T-helper 17 cell (primary cell): ENCODE measurements at places on chromosomes 1 and 21.

- no peak for DNase-seq
Measured at GRCh38 chr1:245375789-245376460, 221.1 kb downstream of the KIF26B start.

- no peak for DNase-seq
Measured at GRCh38 chr1:42144711-42145388, 8.4 kb upstream of the GUCA2B start.

GRCh38 chr1:205044741-205045140 is 1.7 kb downstream of the CNTN2 start:
- no peak for DNase-seq

DNA sequence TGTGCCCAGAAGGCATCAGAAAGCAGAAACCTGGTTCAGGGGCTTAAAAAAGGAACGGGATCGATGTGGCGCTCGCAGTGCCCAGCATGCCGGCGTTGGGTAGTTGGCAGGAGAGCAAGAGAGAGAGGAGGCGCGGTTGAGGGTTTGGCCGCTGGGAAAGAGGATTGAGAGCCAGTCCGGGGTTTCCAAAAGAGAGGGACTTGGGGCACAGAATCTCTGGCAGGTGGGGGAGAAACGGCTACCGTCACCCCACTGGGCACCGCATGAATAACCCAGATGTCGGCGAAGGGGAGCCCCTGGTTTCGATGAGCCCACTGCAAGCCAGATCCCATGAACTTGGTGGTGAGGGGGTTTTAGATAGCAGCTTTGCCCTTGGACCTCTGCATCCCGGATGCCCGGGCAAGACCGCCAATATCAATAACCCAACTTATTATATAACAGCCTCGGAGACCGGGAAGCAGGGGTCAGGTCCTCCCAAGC is 60.4 kb upstream of the ACOT11 start:
- DNase-seq: no peak

DNA sequence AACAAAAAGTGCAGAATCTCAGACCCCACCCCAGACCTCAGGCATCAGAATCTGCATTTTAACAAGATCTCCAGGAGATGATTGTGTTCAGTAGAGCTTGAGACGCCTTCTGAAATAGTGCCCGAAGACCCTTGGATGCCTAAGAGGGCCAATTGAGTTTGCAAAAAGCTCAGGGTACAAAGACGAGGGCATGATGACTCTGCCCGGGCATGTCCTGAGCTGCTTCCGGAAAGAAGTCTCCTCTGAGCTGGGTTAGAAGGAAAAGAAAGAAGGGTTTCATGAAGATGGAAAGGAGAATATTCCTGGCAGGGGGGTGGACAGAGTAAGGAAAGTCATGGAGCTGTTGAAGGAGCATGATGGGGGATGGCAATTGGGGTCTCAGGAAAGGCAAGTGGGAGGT is 246.1 kb upstream of the TMEM51 start:
- no peak for DNase-seq

DNA sequence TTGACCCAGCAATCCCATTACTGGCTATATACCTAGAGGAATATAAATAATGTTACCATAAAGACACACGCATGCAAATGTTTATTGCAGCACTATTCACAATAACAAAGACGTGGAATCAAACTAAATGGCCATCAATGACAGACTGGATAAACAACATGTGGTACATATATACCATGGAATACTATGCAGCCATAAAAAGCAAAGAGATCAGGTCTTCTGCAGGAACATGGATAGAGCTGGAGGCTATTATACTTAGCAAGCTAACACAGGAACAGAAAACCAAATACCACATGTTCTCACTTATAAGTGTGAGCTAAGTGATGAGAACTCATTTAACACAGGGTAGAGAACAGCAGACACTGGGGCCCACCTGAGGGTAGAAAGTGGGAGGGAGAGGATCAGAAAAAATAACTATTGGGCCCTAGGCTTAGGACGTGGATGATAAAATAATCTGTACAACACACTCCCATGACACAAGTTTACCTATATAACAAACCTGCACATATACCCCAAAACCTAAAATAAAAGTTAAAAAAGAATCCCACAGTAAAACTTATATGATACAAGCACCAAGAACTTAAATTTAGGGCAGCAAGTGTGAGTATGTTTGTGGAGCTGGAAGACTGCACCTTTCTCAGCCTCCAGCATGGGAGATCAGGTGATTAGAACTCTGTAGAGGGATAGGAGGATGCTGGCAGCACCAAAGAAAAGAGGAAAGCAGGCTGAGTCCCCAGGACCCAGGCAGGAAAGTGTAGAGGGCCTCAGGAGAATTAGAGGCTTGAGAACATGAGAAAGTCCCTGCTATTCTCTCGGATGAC is 320.8 kb upstream of the USP24 start:
- DNase-seq: no peak

GRCh38 chr21:33539616-33540015 is 2.3 kb downstream of the GART start:
- DNase-seq: no peak

GRCh38 chr1:165842023-165842670 is 14.7 kb downstream of the UCK2 start:
- DNase-seq: no peak

- no peak for DNase-seq
Measured at GRCh38 chr1:159179906-159180305, 8.5 kb downstream of the CADM3 start.

- no peak for DNase-seq
Measured at GRCh38 chr1:190474650-190475211, 2.9 kb downstream of the BRINP3 start.

- DNase-seq: no peak
Measured at GRCh38 chr1:235325854-235326253, 2.1 kb downstream of the ARID4B start.

DNA sequence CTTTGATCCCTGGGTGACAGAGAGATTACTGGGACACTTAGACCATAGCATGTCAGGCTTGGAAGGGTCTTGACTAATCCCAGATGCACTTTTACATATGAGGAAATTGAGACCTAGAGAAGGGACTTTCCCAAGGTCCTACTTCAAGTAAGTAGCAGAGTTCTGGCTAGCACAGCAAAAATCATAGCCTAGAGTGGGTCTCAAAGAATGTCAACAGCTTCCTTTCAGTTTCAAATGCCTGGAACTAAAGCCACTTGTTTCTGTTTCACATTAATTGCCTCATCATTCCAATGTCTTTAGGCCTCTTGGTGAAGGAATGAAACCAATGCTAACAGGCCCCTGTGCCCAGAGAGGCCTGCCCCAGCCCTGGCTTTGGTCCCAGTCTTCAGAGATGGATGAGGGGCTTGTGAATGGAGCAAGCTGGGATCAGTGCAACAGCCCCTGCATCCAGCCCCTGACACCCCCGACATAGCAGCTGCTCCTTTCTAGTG is 26.6 kb downstream of the ATF3 start:
- no peak for DNase-seq

- no peak for DNase-seq
Measured at GRCh38 chr21:37208741-37209225, 58.4 kb downstream of the VPS26C start.

GRCh38 chr1:12426030-12426429 is 192.0 kb downstream of the DHRS3 start:
- DNase-seq: no peak

DNA sequence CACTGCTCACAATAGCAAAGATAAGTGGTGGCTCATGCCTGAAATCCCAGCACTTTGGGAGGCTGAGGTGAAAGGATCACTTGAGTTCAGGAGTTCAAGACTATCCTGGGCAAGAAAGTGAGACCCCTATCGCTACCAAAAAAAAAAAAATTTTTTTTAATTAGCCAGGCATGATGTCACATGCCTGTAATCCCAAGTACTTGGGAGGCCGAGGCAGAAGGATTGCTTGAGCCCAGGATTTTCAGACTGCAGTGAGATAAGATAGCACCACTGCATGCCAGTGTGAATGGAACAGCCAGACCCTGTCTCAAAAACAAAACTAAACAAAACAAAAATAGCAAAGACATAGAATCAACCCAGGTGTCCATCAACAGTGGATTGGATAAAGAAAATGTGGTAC is 50.6 kb downstream of the HSF2BP start:
- DNase-seq: no peak

DNA sequence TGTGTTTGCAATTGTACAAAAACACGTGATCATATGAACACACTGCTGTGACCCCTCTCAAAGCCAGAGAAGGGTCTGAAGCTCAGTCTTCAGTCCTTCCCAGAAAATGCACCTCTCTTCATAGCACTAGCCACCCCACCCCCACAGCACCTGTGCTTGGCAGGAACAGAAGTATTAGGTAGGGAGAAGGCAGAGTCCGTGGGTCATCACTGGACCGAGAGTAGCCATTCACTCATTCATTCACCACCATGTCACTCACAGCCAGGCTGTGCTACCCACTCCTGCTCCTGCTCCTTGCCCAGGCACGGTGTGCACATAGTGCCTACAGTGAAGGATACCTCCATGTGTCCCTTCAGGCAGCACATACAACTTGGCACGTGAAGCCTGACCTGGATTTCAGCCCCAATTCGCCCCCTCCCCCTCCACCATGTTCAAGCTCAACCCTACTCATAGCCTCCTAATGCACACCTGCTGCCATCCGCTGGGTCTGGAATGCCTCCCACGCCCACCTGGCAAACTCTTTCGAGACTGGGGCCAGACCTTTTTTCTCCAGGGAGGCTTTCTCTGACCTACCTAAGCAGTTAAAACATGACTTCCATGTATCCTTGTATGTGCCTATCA is 81.9 kb upstream of the GALNT2 start:
- DNase-seq: no peak

- no peak for DNase-seq
Measured at GRCh38 chr1:54362881-54363340, 43.3 kb downstream of the SSBP3 start.

- DNase-seq: no peak
Measured at GRCh38 chr1:65762081-65762862, 30.4 kb upstream of the PDE4B start.

- DNase-seq: no peak
Measured at GRCh38 chr1:157137408-157138219, 581 bp downstream of the ETV3 start.

- DNase-seq: no peak
Measured at GRCh38 chr1:217009376-217009775, 286.1 kb upstream of the ESRRG start.

GRCh38 chr1:158180741-158181576 is at the start of gene CD1D:
Gene CD1D, plus strand, starts transcription at chr1:158180895. Its CDS starts 207 bp downstream, at chr1:158181102.
- DNase-seq: no peak

DNA sequence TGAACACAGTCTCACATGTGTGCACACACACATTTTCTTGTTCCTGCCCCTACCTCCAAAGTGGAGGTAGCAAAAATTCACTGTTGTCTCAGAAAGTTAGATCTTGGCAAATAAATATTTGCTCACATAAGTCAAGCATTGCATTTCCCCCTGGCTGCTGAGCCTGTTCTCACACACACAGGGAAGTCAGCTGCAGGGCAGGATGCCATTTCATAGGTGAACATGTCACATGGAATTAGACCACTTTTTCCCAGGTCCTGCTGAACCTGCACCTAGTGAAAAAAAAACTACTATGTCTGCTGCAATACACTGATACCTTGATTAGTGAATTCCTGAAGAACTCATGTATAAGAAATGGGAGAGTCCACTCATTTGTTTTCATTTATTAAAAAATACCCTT is 5.3 kb upstream of the CD55 start:
- DNase-seq: no peak

- DNase-seq: peak; percentile 18
Measured at GRCh38 chr1:150596095-150596892, 16.9 kb upstream of the MCL1 start.

GRCh38 chr1:153573351-153573750 is 7.7 kb upstream of the S100A2 start:
- DNase-seq: no peak

DNA sequence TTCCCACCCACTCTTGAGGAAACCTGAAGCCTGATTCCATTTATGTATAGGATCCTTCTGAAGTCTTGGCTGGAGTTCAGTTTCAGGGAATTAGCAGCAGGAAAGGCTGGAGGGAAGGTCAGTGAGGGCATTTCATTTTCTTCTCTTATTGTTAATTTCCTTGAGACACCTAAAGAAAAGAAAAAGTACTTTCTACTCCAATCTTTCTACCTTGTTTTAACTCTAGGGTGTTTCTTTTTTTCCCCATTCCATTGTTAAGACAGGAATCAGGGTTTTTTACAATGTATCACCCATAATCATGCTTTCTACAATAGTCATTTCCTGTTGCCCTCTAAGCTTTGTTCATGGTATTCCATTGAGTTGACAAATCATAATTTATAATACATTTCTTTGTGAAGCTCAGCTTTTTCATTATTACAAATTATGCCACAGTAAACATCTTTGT is 27.4 kb downstream of the SNRPE start:
- no peak for DNase-seq

DNA sequence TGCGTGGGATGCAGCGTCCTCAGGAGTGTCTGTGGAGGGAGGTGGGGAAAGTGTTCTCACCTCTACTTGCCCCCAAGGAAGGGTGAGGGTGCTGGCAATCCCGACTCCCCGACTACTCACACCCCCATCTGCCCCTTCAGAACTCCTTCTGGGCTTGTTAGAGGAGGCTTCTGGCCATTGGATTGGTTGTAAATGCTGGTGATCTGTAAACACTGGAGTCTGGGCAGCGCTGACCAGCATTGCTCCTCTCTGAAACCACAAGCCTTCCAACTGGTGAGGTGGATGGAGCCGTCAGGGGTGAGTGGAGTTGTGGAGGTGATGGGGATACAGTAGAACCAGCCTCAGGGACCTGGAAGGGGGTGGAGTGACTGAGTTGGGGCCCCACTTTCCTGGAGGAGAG is 59.3 kb downstream of the NKAIN1 start:
- no peak for DNase-seq
